ENCODE measurements at places on chromosomes 5 and 9.

DNA sequence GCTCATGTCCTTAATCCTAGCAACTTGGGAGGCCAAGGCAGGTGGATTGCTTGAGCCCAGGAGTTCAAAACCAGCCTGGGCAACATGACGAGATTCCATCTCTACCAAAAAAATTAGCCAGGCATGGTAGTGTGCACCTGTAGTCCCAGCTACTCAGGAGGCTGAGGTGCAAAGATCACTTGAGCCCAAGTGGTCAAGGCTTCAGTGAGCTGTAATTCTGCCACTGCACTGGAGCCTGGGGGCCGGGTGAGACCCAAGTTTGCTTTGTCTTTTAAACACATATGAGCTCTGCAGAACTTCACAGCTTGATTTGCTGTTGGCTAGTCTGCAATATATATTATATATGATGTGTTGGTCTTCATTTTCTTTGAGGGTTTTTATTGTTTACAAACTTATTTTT is 89.8 kb downstream of the UBE2R2 start:
- no peaks in the 10 kb centered on the region for H3K4me1 ChIP-seq
- peaks cover 8% of the 10 kb centered on the region for H3K36me3 ChIP-seq
- H3K27me3 ChIP-seq = no peaks in the 10 kb centered on the region
- H3K4me3 ChIP-seq = no peak overlapping the region
- DNase-seq = no peak

DNA sequence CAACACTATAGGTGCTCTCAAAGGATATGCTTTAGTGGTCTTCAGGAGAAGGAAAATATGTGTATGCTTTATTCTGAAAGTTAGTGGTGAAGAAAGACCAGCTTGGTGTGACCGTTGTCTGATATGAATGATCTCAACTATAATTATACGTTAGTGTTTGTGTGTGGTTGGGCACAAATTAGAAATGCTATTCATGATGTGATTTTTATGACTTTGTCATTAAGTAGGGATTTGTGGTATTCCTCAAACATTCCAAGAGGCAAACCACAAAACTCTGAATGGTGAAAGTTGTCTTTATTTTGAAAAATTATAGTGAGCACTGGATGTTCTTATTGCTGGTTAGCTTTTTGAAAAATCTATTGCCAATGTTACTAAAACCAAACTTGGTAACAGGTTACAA is 6.2 kb upstream of the F2R start:
- no peak overlapping the region for H3K4me3 ChIP-seq
- H3K27ac ChIP-seq = no peak overlapping the region
- no peaks in the 10 kb centered on the region for H3K27me3 ChIP-seq
- peaks cover 24% of the 10 kb centered on the region for H3K4me1 ChIP-seq
- peak; percentile 92 for DNase-seq

DNA sequence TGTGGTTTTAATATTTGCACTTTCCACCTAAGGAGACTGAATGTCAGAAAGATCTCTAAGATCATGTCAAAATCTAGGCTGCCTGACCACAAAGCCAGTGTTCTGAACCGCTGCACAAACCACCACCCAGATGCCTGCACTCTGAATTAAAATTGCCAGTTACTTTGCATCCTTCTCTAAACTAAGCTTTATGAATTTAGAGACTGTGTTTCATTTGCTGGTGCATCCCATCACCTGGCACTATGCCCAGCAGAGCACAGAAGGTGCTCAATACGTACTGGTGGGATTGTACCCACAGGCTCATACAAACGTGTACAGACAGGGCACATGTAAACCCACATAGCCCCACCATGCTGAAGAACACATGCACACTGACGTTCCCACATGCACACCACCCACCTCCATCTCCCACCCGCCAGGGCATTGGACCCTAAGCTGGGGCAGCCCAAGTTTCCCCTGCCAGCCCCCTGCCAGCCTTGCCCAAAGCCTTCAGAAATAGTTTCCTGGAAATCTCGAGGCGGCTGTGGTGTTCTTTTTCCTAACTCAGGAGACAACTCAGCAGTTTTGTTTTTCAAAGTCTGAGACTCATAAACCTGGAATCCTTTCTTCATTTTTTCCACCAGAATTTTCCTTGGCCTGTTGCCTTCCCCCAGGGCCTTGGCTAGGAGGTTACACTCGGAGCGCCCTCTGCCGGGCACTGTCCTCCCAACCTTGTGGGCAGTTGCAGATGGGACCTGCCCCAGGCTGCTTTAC is 9.6 kb upstream of the TRAF1 start:
- no peaks in the 10 kb centered on the region for H3K27me3 ChIP-seq
- H3K36me3 ChIP-seq = no peaks in the 10 kb centered on the region
- peaks cover 44% of the 10 kb centered on the region for H3K4me1 ChIP-seq

GRCh38 chr5:135392256-135392655 is 6.8 kb downstream of the MACROH2A1 start:
- no peaks in the 10 kb centered on the region for H3K27me3 ChIP-seq
- H3K27ac ChIP-seq = peak overlapping the region; percentile 95
- no peak overlapping the region for H3K4me3 ChIP-seq
- H3K4me1 ChIP-seq = peaks cover 60% of the 10 kb centered on the region
- H3K36me3 ChIP-seq = peaks cover 8% of the 10 kb centered on the region

- no peak for DNase-seq
- peak overlapping the region; percentile 38 for H3K27ac ChIP-seq
- no peak overlapping the region for H3K4me3 ChIP-seq
- H3K36me3 ChIP-seq = no peaks in the 10 kb centered on the region
Observed at GRCh38 chr5:174411479-174411819, 312.9 kb upstream of the MSX2 start.

- H3K4me3 ChIP-seq = peak overlapping the region; percentile 71
- peaks cover 9% of the 10 kb centered on the region for H3K4me1 ChIP-seq
- DNase-seq = no peak
- H3K36me3 ChIP-seq = no peaks in the 10 kb centered on the region
- H3K27me3 ChIP-seq = no peaks in the 10 kb centered on the region
Observed at GRCh38 chr9:96617439-96618185, 2.0 kb downstream of the CDC14B start.

DNA sequence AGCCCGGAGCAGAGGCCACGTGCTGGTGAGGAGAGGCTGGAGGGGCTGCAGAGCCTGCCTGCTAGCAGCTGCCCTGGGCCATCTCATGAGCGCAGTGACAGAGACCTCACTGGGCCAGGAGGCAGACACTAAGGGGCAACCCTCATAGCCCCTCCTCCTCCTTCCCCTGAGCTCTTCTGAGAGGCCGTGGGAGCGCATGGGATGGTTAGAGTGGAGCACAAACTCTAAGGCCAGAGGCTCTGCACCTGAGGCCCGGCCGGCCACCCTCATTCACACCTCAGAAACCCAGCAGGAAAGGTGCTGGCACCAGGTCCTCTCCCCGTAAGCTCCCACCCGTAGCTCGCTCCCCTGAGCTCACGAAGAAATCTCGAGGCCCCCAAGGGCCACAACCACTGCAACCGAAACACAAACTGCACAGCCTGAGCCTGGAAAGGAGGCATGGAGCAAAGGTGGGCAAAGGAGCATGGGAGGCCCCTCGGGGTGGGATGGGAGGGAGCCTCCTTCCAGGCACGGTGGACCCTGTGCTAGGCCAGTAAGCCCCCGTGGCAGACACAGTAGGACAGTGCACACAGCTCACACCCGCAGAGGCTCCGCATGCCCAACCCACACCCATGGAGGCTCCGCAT is 17.7 kb downstream of the CAMSAP1 start:
- no peaks in the 10 kb centered on the region for H3K36me3 ChIP-seq
- H3K4me1 ChIP-seq = peaks cover 35% of the 10 kb centered on the region
- no peaks in the 10 kb centered on the region for H3K27me3 ChIP-seq
- H3K4me3 ChIP-seq = no peak overlapping the region
- DNase-seq = no peak

GRCh38 chr9:16387382-16387781 is 483.1 kb downstream of the BNC2 start:
- H3K36me3 ChIP-seq = no peaks in the 10 kb centered on the region
- no peak overlapping the region for H3K4me3 ChIP-seq
- no peaks in the 10 kb centered on the region for H3K27me3 ChIP-seq
- DNase-seq = no peak
- no peak overlapping the region for H3K27ac ChIP-seq
- peaks cover 11% of the 10 kb centered on the region for H3K4me1 ChIP-seq

DNA sequence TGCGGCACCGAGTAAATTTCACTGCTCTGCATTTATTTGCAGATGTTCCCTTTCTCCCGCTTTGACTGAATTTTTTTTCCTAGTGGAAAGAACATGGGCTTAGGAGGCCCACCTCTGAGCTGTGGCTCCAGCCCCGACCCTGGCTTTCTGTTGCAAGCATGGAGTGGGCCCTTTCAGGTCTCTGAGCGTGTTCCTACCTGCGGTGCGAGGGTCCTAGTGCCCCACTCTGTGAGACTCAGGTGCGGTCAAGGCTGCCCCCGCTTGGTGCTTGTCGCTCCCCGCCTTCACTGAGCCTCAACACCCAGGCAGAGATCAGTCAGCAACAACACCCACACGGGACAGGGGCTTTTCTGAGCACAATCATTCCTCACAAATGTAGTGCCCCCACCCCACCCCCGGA is 32.0 kb downstream of the SLC6A3 start:
- H3K27ac ChIP-seq = no peak overlapping the region
- peaks cover 6% of the 10 kb centered on the region for H3K27me3 ChIP-seq
- no peak for DNase-seq
- H3K36me3 ChIP-seq = no peaks in the 10 kb centered on the region
- H3K4me3 ChIP-seq = no peak overlapping the region

- no peak overlapping the region for H3K4me3 ChIP-seq
- no peaks in the 10 kb centered on the region for H3K27me3 ChIP-seq
- no peak overlapping the region for H3K27ac ChIP-seq
- DNase-seq = no peak
Observed at GRCh38 chr9:97415146-97415545, 3.2 kb downstream of the TDRD7 start.

DNA sequence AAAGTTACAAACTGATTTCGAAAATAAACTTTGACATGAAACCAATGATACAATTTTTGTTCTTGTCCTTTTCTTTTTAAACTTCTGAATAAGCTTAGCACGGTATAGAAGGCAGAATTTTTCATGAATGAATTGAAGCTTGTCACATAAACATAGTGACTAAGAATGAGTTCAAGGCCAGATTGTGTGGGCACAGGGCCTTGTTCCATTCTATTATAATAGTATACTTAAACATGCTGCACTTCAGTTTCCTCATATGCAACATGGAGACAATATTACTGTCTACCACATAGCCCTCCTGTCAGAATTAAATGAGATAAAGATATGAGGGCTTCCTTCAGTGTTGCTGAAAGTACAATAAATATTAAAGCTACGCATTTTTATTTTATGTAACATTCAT is 204.2 kb upstream of the HAPLN1 start:
- peak overlapping the region; percentile 90 for H3K27ac ChIP-seq
- no peak overlapping the region for H3K4me3 ChIP-seq
- H3K36me3 ChIP-seq = no peaks in the 10 kb centered on the region
- peak; percentile 73 for DNase-seq

DNA sequence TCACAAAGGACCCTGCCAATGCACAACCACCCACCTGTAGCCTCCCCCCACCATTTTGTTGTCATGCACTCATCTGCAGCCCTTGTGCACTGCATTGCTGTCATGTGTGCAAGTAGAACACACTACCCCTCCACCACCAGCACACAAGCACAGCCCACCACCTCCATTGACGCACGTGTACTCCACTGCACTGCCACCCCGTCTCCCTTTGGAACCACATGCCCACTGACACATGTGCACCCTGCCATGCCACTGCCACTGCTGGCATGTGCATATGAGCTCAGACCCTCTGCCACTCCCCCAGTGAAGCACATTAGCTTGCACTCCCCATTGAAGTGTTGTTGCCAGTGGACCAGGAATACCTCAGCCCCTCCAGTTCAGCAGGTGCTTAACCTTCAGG is 530.3 kb upstream of the ACO1 start:
- no peak overlapping the region for H3K4me3 ChIP-seq
- no peaks in the 10 kb centered on the region for H3K4me1 ChIP-seq
- DNase-seq = no peak
- no peak overlapping the region for H3K27ac ChIP-seq
- no peaks in the 10 kb centered on the region for H3K36me3 ChIP-seq

- H3K4me1 ChIP-seq = no peaks in the 10 kb centered on the region
- no peaks in the 10 kb centered on the region for H3K36me3 ChIP-seq
- DNase-seq = no peak
- H3K4me3 ChIP-seq = no peak overlapping the region
Observed at GRCh38 chr5:1874348-1874747, 8.4 kb downstream of the IRX4 start.

DNA sequence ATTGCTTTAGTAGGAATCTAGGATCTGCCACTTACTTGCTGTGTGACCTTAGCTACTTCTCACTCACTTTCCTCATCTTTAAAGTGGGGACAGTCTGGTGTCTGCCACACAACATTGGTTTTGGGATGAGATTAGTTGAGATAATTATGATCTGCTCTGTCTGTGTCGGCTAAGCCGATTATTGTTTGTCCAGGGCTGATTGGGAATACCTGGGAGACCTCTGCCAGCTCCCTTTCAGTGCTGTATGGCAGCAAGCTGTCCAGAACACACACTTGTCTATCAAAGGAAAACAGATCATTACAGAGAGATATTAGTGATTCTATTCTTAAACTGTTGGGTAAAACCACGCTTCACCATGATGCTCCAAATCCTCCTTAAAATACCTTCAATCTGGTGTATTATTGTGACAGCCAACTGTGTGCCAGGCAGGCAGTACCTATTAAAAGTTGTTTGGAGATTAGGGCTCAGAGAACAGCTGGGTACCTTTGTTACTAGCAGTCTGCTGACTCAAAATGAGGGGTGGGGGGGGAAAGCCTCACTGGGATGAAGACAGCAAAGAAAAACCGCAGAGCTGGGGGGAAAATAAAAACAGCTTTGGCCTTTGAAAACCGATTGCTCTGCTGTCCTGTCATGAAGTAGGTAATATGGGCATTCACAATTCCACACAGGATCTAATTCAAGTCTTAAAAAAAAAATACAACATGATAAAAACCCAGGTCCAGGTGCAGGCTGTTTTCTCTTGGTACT is 458.4 kb upstream of the C9orf72 start:
- H3K27ac ChIP-seq = no peak overlapping the region
- no peaks in the 10 kb centered on the region for H3K27me3 ChIP-seq
- no peaks in the 10 kb centered on the region for H3K36me3 ChIP-seq

- H3K27me3 ChIP-seq = no peaks in the 10 kb centered on the region
- peak; percentile 78 for DNase-seq
- H3K36me3 ChIP-seq = no peaks in the 10 kb centered on the region
- H3K4me3 ChIP-seq = no peak overlapping the region
Observed at GRCh38 chr5:54646356-54647101, 129.0 kb downstream of the SNX18 start.

GRCh38 chr9:89928521-89929275 is 323.9 kb downstream of the GADD45G start:
- H3K36me3 ChIP-seq = no peaks in the 10 kb centered on the region
- no peak overlapping the region for H3K27ac ChIP-seq
- peaks cover 16% of the 10 kb centered on the region for H3K4me1 ChIP-seq
- H3K27me3 ChIP-seq = no peaks in the 10 kb centered on the region
- H3K4me3 ChIP-seq = no peak overlapping the region

Data from astrocyte (in vitro differentiated cells and primary cell).